Ammon's horn (tissue), 1 donor: ENCODE measurements at places on chromosomes 3 and 15.

DNA sequence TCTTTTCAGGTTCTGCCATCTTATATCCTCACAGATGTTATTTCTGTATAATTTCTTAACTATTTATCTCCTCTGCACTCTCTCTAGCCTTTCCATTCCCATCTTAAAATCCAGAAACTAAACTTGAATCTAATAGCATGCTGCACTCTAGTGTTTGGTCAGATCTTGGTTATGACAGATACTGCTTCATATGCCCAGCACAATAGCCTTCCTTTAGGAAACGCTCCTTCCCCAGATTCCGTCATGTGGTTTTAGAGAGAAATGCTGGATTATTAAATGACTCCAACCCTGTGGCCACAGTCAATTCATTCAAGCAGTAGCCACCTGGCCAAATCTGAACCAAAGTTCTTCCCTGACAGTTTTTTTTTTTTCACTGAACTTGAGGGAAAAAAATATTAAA lies 19.4 kb downstream of the RASGRP1 start:
- no peak for DNase-seq

GRCh38 chr3:53192608-53193007 lies 31.6 kb downstream of the PRKCD start:
- no peak for DNase-seq

DNA sequence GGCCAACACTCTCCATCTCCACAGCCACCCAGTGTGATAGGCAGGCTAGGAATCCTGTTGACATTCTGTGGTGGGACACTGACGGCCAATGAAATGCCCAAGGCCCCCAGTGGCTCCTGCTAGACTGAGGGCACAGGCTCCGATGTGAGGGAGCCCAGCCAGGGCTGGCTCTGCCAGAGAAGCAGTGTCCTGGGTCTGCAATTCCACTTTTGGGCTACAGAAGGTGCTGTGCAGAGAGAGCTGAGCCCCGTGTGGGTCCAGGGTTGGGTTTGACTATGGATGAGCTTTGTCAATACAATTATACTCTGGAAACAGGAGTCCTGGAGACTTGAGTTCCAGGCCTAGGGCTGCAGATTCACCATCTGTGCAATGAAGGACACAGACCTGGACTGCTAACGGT lies 55.7 kb upstream of the TMEM115 start:
- DNase-seq, result no peak

DNA sequence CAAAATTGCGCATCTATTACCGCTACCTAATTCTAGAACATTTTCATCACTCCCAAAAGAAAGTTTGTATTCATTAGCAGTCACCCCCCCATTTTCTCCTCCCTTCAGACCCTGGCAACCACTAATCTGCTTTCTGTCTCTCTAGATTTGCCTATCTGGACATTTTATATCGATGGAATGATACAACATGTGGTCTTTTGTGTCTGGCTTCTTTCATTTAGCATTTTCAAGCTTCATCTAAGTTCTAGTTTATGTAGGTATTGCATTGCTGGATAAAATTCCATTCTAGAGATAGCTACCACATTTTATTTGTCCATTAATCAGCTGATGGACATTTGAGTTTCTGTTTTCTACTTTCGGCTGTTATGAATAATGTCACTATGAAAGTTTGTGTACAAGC lies 38.4 kb downstream of the SLMAP start:
- no peak for DNase-seq

DNA sequence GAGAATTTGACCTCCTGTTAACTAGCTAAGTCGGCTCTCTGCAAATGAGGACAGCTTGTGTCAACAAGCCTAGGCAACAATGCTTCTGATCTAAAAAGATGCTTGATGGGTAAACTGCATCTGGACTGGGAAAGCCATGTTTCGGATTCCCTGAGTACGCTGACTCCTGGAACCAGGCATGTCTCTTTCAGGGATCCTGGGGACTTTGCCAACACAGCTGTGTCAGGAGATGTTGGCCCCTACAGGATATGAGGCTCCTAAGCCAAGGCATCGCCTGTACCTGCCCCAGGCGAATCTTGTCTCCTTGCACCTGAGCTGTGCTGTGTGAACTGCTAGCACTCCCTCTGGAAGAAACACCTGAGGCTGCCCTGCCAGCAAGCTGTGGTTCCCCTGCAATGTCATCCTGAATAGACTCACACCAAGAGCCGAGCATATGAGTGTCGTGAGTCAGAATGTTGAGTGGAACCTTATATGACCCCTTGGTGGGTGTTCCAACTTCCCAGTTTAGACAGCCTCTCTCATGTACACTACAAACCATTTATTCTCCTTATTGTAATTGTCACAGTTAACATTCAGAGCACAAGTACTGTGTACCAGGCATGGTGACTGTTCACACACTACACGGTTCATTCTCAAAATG lies 17.0 kb downstream of the EOGT start:
- DNase-seq, result no peak

DNA sequence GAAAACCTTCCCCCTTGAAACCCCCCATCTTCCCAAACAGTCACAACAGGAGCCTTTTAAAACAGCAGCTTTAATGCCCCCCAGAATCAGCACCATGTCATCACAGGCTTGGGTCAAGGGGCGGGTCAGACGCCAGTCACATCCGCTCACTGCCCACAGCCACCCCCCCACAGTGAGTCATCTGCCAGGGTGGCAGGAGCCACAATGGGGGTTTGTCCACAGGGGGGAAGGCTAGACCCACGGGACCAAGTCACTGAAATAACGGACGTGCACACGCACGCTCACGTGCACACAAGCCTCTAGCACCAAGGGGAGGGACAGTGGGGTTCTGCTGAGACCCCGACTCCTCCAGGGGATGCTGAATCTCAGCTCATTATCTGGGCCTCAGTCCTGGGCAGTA lies 441 bp upstream of the UCN2 start:
- DNase-seq, result peak; percentile 75

GRCh38 chr3:46325645-46326300 lies 28.1 kb upstream of the CCR2 start:
- DNase-seq, result no peak

- no peak for DNase-seq
These were observed 50.5 kb upstream of the FBN1 start for GRCh38 chr15:48695827-48696573.

DNA sequence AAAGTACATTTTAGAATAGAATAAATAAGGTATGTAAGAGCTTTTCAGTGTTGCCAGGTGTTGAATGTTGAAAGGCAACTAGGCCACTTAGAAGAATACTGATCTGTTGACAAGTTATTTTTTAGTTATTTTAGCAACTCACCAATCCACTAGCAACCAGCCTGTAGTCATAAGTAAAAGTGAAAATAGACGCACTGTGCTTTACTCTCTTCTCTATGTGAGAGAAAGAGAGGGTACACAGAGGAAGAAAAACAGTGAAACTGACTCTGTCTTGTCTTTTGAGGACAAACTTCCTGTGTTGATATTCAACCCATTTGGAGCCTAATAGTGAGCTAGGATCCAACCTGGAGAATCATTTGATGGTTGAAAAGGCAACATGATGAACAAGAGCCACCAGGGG lies 327.1 kb upstream of the GOLIM4 start:
- no peak for DNase-seq
